ENCODE measurements at places on chromosomes 13 and 19.

GRCh38 chr13:25302121-25302520 lies 696 bp downstream of the NUP58 start:
- no peak for DNase-seq

DNA sequence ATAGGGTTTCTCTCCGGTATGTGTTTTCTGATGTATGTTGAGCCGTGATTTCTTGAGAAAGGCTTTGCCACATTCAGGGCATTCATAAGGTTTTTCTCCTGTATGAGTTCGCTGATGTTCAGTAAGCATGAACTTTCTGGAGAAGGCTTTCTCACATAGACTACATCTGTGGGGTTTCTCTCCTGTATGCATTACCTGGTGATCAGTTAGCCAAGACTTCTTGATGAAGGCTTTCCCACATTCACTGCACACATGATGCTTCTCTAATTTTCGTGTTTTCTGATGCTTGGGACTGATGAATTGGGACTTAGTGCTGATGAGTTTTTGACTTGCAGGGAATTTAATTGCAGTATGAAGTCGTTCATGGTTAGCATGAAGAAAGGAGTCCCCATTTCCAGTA lies 21.1 kb downstream of the ZNF350 start:
- no peak for DNase-seq

DNA sequence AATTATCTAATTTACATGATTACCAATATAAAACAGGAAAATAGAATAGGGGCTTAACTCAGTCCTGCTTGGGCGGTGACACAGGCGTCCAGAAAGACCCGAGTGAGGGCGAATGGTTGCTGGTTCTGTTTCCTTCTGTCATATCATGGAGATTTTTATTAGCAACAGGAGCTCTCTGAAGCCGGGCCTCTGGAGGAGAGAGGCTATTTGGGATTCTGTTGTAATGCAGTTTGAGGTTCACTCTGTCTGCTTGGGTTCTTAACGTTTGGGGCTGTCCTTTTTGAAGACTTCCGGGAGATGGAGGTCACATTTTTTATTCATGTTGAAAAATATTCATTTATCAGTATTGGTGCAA lies 115.7 kb upstream of the ZNF536 start:
- no peak for DNase-seq

DNA sequence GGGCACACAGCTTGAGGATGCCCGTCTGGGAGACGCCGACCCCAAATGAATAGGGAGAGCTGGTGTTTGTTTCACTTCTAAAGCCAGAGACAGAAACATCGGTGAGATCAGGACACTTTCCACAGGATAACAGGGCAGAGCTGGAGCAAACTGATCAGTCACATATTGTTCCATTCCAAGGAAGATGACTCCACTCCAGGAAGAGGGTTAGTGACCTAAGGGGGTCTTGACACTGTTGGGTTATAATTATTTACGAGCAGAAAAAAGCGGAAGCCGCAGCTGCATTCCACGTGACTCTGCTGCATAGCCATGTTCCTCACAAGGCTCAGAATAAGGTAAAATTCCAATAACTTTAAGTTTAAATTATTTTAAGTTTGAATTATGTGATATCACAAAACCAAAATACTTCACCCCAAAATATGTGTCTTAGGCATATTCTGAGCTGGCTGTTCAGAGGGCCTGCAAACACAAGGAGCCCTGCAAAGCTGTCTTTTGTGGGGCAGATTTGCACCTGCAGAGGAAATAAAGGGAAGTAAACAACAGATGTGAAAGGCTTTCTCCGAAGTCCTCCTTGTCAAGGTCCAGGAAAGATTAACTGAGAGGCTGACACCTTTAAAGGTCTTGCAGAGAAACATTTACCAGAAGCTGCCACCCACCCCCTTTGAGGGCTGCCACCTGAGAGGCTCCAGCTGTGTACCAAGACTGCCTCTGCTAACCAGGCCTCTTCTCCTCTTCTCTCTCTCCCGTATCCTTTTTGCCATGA lies 819.2 kb downstream of the UQCRFS1 start:
- DNase-seq, result peak; percentile 53

DNA sequence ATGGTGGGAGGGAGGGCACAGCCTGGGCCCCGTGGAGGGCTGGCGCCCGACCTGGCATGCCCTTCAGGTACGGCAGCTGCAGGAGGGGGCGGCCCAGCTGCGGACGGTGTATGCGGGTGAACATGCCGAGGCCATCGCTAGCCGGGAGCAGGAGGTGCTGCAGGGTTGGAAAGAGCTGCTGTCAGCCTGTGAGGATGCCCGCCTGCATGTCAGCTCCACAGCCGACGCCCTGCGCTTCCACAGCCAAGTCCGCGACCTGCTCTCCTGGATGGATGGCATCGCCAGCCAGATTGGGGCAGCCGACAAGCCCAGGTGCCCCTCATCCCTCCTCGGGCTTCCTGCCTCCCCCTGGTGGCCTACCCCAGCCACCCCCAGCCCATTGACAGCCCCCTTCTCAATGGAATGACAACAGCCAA lies 16.6 kb upstream of the SHKBP1 start:
- DNase-seq, result no peak

- no peak for DNase-seq
These were observed 12.9 kb upstream of the DACH1 start for GRCh38 chr13:71879808-71880344.

- no peak for DNase-seq
These were observed 46.0 kb downstream of the MICU2 start for GRCh38 chr13:21557995-21558394.

- peak; percentile 2 for DNase-seq
These were observed 61.8 kb downstream of the URI1 start for GRCh38 chr19:30003866-30004265.

DNA sequence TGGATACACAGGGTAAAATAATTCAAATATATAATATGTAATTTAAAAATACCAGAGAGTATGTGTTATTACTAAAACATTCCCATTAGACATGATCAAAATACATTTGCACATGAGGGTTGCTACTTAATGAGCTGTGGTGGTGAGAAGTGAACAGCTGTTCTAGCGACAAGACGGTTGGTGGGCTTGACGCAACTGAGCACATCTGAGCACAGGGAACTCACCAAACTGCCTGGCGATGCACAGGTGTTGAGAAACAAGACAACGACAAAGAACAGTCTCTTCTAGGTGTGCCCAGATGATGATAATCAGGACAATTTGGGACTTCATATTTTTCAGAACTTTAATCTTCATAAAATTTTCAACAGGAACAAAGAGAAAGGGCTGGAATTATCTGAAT lies 555.1 kb upstream of the SGCG start:
- DNase-seq, result no peak

DNA sequence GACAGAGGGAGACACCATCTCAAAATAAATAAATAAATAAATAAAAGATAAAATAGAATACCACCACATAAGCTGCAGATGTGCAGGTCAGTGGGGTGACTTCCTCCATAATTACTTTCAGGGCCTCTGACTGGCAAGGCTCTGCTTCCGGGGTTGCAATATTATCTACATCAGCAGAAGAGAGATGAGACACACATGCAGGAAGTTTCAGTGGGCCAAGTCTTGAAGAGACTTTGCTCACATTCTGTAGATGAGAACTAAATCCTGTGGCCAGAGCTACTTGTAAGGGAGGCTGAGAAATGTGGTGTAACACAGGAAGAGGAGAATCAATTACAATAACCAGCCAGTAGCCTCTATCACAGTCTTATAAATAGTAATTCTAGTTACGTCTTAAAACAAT lies 89.9 kb upstream of the MAB21L1 start:
- no peak for DNase-seq

DNA sequence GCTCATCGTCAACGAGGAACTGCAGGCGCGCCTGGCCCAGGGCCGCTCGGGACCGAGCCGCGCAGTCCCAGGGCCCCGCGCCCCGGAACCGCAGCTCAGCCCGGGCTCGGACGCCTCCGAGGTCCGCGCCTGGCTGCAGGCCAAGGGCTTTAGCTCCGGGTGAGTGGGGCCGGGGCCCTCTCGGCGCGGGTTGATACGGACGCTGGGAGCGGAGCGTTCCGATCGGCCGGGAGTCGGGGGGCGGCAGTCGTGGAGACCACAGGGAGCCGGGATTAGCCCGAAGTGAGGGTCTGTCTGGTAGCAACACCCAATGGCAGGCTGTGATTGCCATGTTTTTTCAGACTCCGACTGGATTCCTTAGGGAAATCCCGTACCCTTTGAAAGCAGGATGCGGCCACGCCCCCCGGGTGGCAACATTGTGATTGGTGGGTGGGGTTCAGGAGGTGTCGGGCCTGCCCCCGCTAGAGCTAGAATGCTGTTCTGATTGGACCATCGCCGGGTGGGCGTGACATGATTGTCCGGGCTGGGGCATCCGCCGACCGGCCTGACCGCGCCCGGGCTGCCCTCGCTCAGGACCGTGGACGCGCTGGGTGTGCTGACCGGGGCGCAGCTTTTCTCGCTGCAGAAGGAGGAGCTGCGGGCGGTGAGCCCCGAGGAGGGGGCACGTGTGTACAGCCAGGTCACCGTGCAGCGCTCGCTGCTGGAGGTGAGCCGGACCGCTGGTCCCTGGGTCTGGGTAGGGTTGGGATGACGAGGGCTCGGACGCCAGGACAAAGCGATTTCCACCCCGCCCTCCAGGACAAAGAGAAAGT lies 11.3 kb downstream of the EPS8L1 start:
- peak; percentile 91 for DNase-seq

- no peak for DNase-seq
These were observed 42.4 kb downstream of the BBC3 start for GRCh38 chr19:47188507-47189033.

- no peak for DNase-seq
These were observed 14.5 kb upstream of the CERS4 start for GRCh38 chr19:8194528-8195267.

DNA sequence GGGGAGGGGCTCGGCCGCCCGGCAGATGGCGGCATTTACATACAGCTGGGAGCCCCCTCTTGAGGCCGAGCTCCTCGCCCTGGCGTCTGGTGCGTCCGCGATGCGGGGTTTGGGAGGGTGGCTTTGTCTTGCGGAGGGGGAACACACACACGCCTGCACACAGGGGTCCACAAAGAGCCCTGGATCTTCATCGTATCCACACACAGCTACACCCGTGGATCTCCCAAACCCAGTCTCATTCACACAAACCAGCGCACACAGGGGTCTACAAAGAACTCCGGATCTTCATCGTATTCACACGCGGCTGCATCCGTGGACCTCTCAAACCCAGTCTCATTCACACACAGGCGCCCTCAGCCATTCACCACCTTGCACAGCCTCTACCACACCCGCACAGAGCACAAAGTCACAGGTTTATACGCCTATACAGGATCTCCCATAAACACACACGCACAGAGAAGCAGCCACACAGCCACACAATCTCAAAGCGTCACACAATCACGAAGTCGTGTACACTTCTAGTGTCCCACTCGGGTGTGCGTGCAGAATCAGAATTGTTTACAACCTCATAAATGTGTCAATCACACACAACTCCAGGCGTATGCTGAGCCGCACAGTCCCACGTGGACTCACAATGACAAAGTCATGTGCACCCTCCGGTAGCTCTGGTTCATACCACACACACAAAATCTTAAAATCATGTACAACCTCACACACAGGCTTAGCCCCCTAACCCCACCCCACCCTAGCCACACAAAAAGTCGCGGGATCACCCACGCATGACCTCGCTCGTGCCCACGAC lies 550 bp upstream of the DLL3 start:
- peak; percentile 21 for DNase-seq

- no peak for DNase-seq
These were observed 6.3 kb downstream of the LYPD4 start for GRCh38 chr19:41837981-41838708.

- DNase-seq, result no peak
These were observed 3.0 kb downstream of the PCID2 start for GRCh38 chr13:113205428-113205931.

DNA sequence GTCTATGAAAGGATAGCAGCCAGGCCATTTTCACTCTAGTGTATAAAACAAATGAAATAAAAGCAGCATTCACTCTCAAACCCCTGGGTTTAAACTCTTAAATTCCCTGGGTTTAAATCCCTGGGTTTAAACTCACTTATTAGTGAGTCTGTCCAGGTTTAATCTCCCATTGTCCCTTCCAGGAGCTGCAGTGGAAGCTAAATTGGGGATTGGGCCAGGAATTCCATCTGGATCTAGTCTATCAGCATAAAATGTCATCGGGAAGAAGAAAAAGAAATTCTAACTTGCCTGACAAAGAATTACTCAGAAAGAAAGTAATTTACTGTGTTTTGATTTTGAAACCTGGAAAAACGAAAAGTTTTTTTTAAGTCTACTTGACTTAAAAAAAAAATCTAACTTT lies 54.8 kb downstream of the FRY start:
- no peak for DNase-seq

GRCh38 chr13:40228496-40228895 lies 437.9 kb downstream of the FOXO1 start:
- DNase-seq, result no peak

DNA sequence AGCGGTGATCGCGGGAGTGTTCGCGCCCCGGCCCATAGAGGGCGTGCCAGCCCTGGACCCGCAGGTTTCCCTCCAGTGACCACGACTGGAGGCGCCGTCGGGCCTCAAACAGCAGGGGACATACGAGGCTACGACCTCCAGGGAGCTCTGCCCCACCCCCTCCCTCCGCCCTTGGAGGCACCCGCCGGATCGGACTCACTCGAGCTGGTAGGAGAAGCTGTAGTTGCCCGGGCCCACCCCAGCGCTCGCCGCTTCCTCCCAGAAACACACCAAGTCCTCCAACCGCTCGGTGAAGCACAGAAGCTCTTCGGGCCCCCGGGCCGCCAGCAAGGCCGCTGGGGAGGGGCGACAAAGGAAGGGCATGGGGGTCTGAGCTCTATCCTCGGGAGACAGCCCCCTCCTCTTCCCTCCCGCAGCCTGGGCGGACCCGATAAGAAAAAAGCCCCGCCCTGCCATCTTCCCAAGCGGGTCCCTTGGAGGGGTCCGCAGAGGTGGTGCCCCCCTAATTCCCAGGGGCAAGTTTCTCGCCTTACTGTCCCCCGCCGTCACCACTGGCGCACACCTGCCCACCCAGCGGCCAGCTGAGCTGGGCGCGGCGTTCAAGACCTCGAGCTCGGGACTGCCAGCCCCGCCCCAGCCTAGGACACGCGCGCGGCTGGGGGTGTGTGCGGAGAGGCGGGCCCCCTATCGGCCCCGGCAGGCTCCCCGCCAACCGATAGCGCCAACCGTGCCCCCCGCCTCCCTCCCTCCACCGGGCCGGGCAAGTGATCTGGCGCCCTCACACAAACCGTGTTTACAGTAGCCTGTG lies 1.0 kb downstream of the EPOR start:
- DNase-seq, result peak; percentile 48

DNA sequence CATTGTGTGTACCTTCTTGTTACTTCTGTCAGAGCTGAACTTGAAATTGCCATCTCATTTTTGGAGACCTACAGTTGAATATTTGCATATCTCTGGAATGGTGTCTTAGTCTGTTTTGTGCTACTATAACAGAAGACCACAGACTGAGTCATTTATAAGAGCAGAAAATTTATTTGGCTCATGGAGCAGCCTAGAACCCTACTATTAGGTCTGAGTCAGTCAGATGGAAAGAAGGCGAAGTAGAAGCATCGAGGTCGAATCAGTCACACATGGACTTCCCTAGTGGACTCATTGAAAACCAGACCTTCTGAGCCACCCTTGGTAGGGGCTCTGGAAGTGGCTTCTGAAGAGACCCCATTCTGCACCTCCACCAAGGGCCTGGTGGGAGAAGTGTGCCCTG lies 33.9 kb upstream of the TPT1 start:
- DNase-seq, result peak; percentile 31

All from kidney tubule cell (primary cell).